Anterior cingulate cortex (tissue), 58 donors: ENCODE measurements at places on chromosomes 12 and 14.

- no peak for DNase-seq
Observed at GRCh38 chr12:41151793-41152192, 36.3 kb upstream of the PDZRN4 start.

DNA sequence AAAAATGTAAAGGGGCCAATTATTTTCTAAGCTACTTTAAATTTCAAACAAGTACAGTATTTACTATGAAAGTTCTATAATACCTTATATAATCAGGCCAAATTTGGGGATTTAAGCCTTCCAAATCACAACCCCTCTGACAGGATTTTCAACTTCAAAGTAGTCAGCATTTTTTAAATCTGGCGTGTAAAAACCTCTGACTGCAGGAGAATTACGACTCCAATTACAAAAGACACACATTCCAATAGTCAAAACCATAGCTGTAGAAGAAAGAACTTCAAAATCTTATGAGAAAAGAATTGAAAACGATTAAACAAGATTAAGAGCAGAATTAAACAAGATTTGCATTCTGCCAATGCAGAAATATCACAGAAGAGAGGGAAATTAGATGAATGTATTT, 12.7 kb downstream of the OSBPL8 start:
- no peak for DNase-seq

- DNase-seq = no peak
Observed at GRCh38 chr14:103527408-103528145, 1.4 kb upstream of the TRMT61A start.

DNA sequence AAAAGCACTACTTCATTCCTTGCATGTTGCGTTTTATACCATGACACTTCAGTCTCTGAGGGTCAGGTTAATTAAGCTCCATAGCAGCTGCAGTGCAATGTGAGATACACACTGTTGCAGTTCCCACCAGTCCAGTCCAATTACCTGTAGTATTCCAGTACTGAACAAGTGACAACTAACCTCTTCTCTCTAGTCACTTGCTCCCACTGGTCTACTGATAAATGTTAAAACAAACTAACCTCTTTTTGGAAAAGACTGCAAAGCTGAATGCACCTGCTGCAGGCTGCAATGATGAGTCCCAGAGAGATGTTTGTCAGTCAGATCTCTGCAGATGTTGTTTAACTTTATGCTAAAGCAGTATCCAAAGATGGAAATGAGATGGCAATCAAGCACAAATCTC, 7.9 kb downstream of the NOVA1 start:
- no peak for DNase-seq

DNA sequence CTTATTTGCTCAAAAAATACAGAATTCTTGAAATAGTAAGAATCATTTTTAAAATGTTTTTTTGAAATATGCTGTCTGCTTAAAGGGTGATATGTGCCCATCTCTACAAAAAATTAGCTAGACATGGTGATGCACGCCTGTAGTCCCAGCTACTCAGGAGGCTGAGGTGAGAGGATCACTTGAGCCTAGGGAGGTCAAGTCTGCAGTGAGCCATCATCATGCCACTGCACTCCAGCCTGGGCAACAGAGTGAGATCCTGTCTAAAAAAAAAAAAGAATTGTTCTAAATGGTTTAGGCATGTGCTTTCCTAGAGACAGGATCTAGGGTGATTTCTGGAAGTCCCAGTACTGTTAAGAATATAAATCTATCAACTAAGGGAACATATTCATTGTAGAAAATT, 75.6 kb upstream of the HECTD1 start:
- no peak for DNase-seq

DNA sequence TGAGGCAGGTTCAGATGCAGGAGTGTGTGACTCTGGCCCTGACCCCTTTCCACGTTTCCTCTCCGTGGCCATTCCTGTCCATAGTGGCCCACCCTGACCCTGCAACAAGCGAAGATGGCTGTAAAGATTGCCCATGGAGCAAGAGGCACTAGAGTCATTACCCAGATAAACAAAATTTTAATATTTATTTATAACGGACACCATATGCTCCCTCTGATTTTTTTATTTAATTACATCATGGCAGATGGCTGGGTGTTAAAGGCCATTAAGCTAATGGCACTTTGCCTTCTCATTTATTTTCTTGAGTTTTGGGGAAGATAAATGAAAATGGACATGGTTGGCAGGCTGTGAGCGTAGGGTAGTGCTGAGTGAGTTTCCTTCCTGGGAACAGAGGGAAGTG, 58.7 kb downstream of the WSCD2 start:
- no peak for DNase-seq

GRCh38 chr14:19902409-19902808, 18.0 kb upstream of the OR4K5 start:
- no peak for DNase-seq

DNA sequence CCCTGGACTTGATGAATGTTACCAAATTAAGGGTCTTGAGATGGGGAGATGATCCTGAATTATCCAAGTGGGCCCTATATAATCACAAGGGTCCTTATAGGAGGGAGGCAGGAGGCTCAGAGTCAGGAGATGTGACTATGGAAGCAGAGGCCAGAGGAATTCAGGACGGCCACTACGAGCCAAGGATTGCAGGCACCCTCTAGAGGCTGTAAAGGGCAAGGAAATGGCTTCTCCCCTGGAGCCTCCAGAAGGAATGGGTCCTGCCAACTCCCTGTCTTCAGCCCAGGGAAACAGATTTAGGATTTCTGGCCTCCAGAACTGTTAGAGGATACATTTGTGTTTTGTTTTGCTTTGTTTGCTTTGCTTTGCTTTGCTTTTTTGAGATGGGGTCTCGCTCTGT, 8.8 kb downstream of the BDKRB1 start:
- no peak for DNase-seq

GRCh38 chr12:3520168-3520567, 29.2 kb downstream of the PRMT8 start:
- DNase-seq = no peak

GRCh38 chr12:2163177-2163941, 110.6 kb downstream of the CACNA1C start:
- DNase-seq = no peak

- DNase-seq = no peak
Observed at GRCh38 chr12:117494833-117495655, 133.6 kb upstream of the NOS1 start.

DNA sequence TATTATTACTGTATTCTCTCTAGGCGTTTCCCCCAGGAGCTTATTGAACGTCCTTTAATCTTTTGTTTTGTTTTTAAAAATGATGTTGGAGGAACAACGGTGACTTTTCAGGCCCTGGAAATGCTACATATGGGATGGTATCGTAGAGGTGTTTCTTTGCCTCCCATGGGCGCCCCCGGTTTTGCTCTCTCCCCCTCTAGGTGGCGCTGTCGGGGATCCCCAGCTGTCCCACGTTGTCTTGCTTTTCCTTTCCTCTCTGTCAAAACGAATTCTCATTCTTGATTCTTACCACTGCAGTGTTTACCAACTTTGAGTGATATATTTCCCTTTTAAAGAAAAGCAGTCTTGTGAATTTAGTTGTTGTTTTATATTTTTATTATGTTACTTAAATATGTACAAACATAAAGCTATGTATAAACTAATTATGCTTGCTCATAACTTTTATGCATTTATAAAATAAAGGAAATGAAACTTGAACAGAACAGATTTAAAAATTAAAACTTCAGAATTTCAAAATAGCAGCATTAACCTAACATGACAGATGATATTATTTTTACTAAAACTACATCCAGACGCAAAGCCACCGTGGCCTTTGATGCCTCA, 171.9 kb downstream of the RGS6 start:
- DNase-seq = no peak

- no peak for DNase-seq
Observed at GRCh38 chr14:66056268-66056907, 429.8 kb upstream of the CCDC196 start.

- DNase-seq = peak; percentile 78
Observed at GRCh38 chr14:25049568-25050268, at the start of gene STXBP6. Gene STXBP6 (minus strand): TSS chr14:25050147. CDS start chr14:24974818, 75,329 bp downstream.

DNA sequence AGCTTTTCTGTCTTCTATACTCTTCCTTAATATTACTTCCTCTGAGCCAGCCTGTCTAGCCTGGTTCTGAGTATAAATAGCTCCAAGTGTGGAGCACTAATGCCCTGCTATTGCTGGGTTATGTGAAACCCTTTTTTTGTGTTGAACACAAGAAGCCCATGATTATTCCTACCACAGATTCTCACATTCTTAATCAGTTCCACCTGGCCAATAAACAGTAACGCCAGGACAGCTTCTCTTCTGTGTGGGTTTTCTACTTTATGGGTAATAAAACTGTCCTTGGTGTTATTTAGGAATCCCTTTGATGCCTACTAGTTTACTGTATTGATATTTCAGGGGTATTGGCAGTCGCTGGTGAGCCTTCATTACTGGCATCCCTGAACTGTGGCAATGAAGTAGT, 48.9 kb upstream of the LRIG3 start:
- no peak for DNase-seq

DNA sequence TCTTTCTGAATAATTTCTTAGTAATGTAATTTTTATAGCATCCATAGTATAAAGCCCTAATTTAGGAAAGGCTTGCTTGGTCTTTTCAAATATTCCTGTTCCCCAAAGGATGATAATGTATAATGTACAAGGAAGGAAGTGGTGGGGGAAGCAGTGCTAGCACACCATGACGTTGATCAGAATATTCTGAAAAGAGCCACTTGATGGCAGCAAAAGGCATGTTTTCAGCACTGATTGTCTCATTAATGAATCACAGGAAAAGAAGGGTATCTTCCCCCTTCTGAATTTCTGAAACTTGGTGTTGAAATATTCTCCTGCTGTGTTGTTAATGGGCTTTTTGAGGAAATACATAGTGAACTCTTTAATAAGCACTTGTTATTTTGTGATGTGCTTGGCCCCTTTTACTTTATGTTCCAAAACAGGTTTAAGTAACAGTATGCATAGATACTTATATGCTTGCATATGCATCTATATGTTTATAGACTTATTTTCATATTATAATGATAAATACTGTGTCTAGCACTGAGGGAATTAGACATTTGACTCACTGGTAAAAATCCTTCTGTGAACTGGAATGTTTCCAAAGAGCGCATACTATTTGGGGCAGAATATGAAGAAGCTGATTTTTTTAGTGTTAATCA, 122.0 kb downstream of the TMEM117 start:
- no peak for DNase-seq

DNA sequence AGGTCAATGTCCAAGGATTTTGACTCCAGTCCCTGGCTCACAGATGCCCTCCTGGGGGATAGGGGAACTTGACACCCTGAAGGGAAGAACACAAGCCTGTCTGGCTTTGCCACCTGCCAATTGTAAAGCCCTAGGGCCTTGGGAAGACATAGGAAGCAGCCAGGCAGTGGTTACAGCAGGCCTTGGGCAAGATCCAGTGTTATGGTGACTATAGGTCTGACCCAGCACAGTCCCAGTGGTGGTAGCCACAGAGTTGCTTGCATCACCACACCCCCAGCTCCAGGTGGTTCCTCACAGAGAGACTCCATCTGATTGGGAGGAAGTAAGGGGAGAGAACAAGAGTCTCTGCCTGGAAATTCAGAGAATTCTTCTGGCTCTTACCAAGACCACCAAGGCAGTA, 24.2 kb downstream of the OR6C68 start:
- no peak for DNase-seq
